Stimulated activated CD4-positive, alpha-beta T cell treated with anti-CD3 and anti-CD28 coated beads, Interleukin-1b, Interleukin-23, amount 100 ng/mL, for 24 hours (primary cell): ENCODE measurements at places on chromosomes 5 and 9.

GRCh38 chr5:37184748-37185364 lies 64.3 kb downstream of the CPLANE1 start:
- no peak for DNase-seq

DNA sequence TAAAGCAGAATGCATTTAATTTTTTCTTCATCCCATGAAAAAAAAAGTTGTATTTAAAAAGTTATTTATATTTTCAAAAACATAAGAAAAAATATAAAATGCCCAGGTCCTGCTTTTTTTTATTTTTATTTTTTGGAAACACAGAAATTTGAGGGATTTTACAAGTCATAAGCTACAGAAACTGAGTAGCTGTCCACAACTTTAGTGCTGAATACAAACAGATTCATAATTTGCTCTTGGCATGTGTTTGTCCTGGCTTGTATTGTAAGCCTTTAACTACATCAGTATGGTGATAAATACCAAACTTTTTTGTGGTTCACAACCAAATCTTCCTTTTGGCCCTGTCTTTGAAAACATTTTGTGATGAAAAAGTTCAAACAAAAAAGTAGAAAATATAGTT lies 7.5 kb upstream of the PLCXD3 start:
- DNase-seq = no peak

DNA sequence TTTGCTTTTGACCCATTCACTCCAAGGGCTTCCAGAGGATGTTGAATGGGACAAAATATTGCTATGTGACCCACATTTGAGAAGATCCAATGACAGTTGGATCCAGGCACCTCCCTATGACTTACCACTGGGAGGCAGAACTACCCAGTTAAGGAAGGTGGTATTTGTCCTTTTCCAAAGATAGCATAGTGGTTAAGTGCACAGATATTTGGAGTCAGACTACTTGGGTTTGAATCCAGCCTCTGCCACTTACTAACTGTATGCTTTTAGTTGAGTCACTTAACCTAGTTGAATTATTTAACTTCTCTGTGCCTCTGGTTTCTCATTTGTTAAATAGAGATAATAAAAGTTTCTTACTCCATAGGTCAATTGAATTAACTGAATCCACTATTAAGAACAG lies 74.5 kb upstream of the PALM2AKAP2 start:
- DNase-seq = no peak

GRCh38 chr5:96228408-96228807 lies 204.6 kb downstream of the PCSK1 start:
- DNase-seq = no peak

- no peak for DNase-seq
These were observed 32.0 kb downstream of the PLAC8L1 start for GRCh38 chr5:146073239-146073900.
